ENCODE measurements at places on chromosomes 3 and 15.

DNA sequence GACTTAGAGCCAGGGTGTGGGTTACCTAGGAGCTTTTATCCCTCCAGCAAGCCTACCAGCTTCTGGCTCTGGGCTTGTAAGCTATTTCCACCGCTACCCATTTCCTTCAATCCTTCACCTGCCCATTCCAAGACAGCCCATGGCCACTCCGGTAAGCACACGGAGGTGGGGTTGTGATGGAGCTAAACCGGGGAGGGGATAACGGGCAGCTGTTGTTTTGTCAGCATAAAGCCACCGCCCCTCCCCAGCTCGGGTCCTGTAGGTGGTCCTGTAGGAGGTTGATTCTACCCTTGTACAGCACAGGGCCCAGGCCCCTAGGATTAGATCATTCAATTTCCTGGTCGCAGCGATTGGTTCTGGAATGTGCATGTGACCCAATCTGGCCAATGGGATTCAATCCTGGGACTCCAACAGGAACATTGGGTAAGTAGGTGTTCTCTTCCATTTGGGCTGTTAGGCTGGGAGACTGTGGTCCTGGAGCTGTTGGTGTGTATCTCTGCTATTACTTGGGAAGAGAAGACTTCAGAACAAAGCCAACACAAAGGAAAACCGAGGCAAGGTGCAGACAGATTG is 150.6 kb downstream of the RAB11A start:
- DNase-seq: no peak

DNA sequence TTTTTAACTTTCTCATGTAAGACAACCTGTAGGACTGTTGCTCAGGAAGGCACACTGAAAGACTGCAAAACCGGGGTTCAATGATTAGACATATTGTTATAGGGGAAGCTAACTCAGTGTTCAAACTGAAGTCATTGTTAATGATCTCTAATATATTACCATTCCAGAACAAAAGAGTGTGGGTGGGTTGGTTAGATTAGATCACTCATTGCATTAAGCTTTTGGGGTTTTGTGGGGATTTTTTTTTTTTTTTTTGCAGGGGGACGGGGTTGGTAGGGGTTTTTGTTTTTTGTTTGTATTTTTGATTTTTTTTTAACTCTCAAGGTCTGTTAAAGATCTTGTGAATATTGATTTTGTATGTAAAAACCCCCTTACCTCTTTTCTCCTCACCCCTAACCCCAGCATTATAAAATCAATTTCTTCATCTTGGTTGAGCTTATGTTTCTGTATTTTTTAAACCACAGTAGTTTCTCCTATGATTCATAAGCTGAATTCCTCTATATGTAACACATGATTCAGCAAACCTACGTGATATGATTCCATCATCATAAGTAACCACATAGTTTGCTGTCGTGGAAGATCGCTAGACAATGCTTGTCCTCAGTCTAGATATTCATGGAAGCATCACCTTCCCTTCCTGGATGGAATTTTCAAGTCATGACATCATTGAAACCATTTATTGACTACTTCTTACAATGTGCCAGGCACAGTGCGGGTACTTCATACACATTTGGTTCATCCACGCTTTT is 544.1 kb upstream of the MDFIC2 start:
- peak; percentile 76 for DNase-seq

DNA sequence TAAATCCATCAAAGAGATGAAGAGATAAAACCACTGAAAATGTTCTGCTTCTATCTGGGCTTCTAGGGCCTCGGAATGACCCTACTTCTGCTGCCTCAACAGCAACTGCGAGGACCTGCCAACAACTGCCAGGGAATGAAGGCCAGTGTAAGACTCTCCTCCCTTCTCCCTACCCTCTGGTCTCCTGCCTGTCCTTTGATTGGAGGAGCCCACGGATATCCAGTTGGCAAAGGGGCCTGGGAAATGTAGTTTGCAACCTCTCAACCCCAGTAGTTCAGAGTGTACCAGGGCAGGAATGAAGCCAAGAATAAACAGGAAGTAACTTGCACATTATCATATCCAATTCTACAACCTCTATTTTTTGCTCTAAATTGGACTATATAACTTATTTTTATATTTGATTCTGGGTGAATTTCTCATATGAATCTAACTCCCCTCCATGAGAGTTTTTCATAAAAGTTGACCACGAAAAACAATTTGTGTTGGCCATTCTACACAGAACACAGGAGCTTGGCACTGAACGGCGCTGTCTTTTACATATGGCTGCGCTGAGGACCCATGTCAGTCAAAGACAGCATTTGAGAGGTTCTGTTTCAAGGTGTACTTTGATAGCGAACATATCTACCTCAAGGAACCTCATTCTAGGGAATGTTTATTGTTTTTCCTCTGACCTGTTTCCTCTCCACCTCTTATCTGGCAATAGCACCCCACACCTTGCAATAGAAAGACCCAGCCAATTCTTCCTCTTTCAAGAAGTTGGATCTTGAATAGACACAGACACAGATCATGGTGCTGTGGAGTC is 91.1 kb upstream of the RNF7 start:
- no peak for DNase-seq

- no peak for DNase-seq
Measured at GRCh38 chr15:62075595-62076277, 9.0 kb downstream of the C2CD4A start.

GRCh38 chr15:101614001-101614585 is 38.1 kb downstream of the TM2D3 start:
- no peak for DNase-seq

DNA sequence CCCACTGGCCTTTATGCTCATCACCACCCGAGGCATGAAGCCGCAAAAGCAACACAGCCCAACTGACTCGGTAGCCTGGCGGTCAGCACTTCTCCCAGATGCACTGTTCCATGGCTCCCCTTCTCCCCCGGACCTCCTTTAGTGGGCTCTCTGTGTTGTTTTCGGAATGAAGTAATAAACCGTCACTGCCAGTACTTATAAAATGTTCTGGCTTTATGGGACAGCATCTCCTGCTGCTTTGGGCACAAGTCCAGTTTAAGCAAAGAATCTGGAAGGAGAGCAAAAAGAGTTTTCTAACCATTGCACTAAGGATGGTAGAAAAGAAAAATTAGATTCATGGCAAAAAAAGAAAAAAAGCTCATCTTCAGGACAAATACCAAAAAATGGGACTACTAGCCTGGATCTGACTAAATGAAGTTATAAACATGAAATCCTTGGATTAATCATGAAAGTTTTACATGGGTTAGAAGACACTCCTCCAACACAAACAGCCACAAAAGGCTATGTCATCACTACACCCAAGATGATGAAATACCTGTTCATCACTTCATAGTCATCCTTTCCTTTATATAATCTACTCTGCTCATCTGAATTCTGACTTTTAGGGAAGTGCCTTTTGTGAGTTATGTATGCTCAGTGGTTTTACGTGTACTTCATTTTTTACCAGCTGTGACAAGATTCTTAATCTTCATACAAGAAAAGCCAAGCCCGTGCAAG is 89.5 kb upstream of the UBE2E2 start:
- DNase-seq: peak; percentile 39
